ENCODE measurements at places on chromosomes 3 and 15. TPM values are rescaled to one million over a fixed set of nuclear protein-coding genes. Genes with fewer than 3 reads are reported as not detected.

DNA sequence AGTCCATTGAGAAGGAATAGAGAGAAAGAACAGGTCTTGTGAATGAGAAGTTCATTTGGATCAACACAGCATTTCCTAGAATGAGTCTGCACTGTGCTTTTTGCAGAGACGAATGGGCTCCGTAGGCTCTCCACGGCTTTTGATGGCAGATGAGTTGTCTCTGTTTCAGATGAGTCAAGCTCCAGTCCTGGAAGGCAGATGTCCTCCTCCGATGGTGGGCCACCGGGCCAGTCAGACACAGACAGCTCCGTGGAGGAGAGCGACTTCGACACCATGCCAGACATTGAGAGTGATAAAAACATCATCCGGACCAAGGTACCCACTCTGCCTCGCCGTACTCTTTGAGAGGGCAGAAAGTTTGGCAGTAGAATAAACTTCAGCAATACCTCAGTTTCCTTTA is 70.5 kb downstream of the SIDT1 start:
- no peak overlapping the region for H3K4me3 ChIP-seq
- peaks cover 48% of the 10 kb centered on the region for H3K36me3 ChIP-seq
- peaks cover 21% of the 10 kb centered on the region for H3K4me1 ChIP-seq
- DNase-seq: no peak
- no peak overlapping the region for H3K27ac ChIP-seq

- no peaks in the 10 kb centered on the region for H3K27me3 ChIP-seq
- DNase-seq: no peak
- H3K36me3 ChIP-seq: no peaks in the 10 kb centered on the region
- peak overlapping the region; percentile 73 for H3K4me3 ChIP-seq
- peak overlapping the region; percentile 76 for H3K27ac ChIP-seq
Observed at GRCh38 chr3:44761101-44761423, 357 bp downstream of the KIAA1143 start.

DNA sequence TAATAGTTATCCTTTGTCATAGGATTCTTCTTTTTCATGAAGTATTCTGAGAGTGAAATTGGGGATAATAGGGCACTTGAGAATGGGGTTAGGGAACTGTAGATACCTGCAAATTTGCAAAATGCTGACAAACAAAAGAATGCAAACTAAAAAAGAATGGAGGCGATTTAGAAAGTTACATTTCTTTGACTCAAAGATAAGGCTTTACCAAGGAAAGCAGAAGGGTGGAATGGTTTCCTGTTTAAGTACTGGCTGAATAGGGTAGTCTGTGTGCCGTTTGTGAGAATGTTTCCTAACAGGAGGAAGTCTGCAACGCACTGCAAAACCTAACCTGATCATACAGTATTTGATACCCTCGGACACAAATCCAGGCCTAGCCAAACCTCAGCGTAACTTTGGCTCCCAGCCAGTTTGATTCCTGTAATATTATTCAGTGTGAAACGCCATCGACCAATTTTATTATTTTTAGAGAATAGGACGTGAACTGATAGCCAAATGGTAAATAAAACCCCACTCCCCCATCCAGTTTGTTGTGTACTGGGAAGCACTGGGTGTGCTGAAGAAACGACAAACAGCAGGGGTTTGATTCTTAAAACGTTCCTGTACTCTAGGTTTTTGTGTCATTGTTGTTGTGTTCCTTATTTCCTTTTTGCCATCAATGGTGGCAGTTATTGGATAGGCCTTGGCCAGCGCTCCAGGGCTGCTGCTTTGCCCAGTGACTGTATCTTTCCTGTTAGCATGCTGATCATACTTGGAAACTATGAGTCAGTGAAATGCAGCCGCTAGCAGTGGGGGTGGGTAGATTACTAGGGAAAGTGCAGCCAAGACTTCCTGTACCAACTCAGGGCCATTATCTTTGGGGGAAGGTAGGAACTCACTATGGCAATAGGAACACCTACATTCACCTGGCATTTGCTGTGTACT is 148.0 kb upstream of the TBL1XR1 start:
- no peak overlapping the region for H3K4me3 ChIP-seq
- H3K27me3 ChIP-seq: no peaks in the 10 kb centered on the region
- H3K36me3 ChIP-seq: no peaks in the 10 kb centered on the region
- DNase-seq: peak; percentile 66
- H3K27ac ChIP-seq: no peak overlapping the region

DNA sequence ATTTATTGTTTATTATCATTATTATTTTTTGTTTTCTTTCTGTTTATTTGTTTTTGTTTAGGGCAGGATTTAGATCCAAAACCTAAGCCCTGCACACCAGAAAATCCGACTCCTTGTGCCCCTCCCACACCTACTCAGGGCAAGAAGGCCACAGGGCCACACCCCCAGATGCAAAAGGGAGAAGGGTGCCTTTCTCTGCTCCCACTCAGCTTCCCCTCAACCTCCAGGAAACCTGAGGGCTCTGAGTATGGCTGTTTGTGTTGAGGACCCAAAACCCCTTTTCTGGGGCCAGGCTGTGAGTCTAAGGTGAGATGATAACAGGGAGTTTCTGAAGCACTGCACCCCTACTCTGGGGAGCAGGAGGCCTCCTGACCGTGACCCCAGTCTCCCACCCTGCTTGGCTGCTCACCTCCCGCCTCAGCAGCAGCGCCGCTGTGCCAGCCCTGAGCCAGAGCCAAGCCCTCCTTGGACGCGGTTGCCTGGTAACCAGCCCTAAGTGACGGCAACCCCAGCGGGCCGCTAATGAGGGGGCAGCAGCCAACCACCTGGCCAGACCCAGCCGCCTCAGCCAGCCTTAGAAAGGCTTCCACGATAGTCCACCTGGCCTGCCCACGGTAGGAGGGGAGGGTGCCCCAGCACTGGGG is 6.4 kb upstream of the C15orf39 start:
- no peak overlapping the region for H3K27ac ChIP-seq
- H3K27me3 ChIP-seq: no peaks in the 10 kb centered on the region
- no peaks in the 10 kb centered on the region for H3K36me3 ChIP-seq
- no peak overlapping the region for H3K4me3 ChIP-seq
- DNase-seq: no peak
- peaks cover 14% of the 10 kb centered on the region for H3K4me1 ChIP-seq

Gene LMAN1L
- 0.56 TPM for total RNA-seq

Gene MYL3
- not detected for total RNA-seq

Gene TMEM207
- not detected for total RNA-seq
